CD4-positive, CD25-positive, alpha-beta regulatory T cell (primary cell): ENCODE measurements at places on chromosomes 2 and 18.

DNA sequence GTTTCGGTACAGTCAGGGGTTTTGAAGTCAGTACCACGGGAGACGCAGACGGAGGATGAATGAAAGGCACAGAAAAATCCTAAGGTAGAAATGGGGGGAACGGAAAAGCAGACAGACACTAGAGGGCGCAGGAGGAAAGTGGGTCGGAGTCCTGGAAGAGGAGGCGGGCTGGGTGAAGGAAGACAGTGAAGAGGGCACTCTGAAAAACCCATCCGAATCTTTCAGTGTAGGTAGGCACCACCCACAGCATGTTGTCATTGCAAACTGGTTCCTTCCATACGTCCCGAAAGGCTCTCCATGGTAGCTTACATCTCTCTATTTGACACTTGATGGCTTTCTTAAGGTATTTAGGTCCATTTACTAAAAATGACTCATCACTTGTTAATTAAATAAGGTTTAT is 18.5 kb upstream of the ZNF236 start:
- DNase-seq: peak; percentile 75

DNA sequence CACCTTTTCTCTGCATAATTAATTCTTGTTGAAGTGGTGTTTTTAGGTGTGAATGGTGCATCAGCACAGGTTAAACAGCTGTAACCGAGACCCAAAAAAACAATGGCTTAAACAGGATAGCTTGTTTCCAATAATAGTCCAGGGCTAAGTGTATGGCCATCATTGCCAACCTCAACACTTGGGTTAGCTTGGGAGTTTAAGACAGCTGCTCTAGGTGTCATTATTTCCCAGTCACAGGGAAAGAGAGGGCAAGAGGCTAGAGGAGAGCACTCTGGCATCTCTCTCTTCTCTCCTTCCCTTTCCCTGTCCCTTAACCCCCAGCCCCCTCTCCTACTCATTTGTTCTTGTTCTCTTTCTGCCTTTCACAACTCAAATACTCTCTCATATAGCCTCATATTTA is 21.1 kb downstream of the BIRC6 start:
- no peak for DNase-seq

DNA sequence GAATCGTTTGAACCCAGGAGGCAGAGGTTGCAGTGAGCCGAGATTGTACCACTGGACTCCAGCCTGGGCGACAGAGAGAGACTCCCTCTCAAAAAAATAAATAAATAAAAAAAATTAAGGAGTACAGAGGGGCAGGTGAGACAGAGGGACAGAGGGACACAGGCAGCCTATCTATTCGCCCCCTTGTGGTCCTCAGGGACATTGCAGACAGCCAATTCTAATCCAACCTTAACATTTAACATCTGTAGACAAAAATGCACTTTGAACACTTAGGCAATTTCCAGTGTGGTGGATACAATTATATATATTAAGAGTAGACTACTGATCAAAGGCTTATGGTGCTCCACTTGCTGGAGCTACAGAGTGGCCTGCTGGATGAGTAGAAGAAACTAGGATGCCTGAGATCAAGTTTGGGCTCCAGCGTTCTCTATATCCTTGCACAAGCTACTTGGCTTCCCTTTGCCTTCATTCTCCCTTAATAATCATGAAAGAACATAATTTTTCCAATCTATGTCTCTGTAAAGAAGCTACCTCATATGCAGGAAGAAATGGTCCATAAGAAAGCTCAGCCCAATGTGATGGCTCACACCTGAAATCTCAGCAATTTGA is 8.2 kb upstream of the SMARCAL1 start:
- DNase-seq: peak; percentile 14

GRCh38 chr2:188931361-188931760 is 42.8 kb upstream of the COL3A1 start:
- DNase-seq: no peak

DNA sequence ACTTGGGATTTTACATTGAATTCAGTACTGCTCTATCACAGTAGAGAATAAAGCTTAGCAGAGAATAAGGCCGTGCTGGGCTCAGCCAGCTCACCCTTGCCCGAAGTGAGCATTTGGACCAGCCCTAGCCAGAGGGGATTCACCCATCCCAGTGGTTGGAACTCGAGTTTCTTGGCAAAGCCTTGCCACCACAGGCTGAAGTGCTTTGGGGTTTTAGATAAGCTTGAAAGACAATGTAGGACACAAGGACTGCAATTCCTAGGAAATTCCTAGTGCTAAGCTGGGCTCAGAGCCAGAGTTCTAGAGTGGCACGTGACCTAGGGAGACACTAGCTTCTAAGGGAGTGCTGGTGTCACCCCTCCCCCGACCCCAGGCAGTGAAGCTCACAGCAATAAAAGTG is 28.0 kb downstream of the SERPINB11 start:
- DNase-seq: no peak

GRCh38 chr2:160425434-160426151 is 68.0 kb downstream of the RBMS1 start:
- DNase-seq: no peak

DNA sequence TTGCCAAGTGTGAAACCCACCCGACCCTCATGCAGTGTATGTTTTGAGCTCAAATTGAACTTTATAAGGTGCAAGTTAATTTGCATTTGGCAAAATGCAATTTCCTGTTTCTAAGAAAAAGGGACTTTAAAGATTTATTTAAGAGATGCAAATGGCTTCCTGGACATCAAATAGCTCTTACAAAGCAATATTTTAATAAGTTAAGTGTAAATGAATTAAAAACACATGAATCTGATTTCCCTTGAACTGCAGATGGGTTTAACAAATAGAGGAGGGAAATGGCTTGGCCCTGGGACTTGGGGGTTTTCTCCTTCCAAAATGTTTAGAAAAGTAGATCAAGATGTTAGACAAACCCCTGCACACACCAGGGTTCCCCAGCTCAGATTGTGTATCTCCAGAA is 116.0 kb downstream of the EN1 start:
- DNase-seq: no peak

DNA sequence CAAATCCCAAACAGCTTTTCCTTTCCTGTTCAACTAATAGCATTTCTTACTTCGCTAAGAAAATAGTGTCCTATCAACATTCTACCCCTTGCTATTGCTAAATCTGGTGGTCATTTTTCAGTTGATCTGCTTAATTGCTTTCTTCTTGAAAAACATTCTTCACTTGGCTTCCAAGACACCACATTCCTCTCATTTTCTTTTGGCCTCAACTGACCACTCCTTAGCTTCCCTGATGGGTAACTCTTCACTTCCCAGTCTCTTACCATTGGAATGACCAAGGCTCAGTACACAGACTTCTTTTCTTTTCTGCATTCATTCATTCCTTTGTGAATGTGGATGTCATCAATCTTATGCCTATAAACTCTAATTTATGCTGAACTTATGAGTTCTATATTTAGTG is 230.8 kb upstream of the CDH2 start:
- DNase-seq: no peak

DNA sequence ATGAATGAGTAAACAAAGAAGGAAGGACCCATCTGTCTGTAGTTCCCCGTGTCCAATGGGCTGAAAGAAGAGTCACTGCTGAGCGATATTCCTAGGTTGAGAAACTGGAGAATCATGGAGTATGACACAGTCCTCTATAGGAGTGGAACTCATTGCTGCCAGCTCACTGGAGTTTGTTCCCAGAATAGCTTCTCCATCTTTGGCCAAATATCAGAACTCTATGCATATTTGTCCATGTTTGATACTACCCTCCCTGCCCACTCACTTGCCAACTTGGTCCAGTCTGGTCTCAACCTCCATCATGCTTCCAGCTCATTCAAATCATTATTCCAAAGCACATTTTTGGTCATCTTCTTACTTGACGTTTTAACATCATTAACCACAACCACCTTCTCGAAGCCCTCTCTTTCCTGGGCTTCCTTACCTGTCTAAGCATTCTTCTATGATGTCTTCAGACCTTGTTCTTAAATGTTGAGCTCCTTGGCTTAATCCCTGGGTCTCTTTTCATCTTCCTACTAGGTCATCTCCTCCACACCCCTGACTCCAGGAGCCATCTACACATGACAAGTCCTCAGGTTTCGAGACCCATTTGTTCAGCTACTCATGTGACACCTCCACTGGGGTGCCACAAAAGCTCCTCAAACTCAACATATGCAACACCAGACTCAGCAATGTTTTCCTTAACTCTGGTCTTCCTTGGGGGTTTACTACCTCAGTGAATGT is 221.6 kb downstream of the MYCN start:
- DNase-seq: no peak

GRCh38 chr18:75216911-75217689 is 6.5 kb downstream of the TSHZ1 start:
- DNase-seq: no peak
